ENCODE measurements at places on chromosomes 2 and 18. TPM values are rescaled to one million over a fixed set of nuclear protein-coding genes. Genes with fewer than 3 reads are reported as not detected.
A peak's percentile ranks its signal among the peaks of the same experiment; 100 is the strongest.

DNA sequence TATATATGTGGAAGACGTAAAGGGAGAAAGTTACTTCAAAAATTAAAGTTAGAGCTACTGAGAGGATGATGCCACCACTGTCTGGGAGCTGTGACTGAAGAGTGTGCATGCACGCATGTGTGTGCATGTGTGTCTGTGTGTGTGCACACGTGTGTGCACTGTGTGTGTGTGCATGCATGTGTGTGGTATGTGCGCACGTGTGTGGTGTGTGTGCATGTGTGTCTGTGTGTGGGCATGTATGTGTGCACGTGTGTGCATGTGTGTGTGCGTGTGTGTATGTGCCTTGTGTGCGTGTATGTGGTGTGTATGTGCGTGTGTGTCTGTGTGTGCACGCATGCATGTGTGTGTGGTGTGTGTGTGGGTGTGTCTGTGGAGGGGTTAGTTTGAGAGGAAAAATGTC, 473.4 kb downstream of the CMPK2 start:
- H3K27me3 ChIP-seq = no peaks in the 10 kb centered on the region
- no peak for DNase-seq
- H3K36me3 ChIP-seq = no peaks in the 10 kb centered on the region
- H3K4me3 ChIP-seq = no peak overlapping the region

DNA sequence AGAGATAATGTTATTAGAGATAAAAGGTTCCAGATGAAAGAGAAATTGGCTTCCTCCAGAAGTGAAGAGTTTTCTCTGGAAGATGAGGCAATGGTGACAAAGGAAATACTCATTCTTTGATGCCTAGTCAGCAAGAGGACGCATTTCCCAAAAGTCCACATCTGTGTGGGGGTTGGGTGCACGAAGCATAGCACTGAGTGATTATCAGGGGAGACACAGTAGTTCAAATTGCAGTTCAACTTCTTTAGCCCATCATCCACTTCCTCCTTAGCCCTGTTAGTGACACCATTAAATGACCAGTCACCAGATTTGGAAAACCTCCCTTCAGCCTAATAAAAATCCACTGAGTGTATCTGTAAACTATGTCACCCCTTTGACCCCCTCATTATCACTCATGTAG, 80.9 kb upstream of the PHLPP1 start:
- H3K36me3 ChIP-seq = no peaks in the 10 kb centered on the region
- peak overlapping the region; percentile 78 for H3K27ac ChIP-seq
- H3K4me3 ChIP-seq = no peak overlapping the region

GRCh38 chr2:43798300-43798699, 24.5 kb downstream of the DYNC2LI1 start:
- H3K4me3 ChIP-seq = no peak overlapping the region
- no peak for DNase-seq
- H3K27ac ChIP-seq = no peak overlapping the region
- H3K36me3 ChIP-seq = no peaks in the 10 kb centered on the region

- no peaks in the 10 kb centered on the region for H3K27me3 ChIP-seq
- H3K27ac ChIP-seq = peak overlapping the region; percentile 90
- no peak overlapping the region for H3K4me3 ChIP-seq
These were observed 109.7 kb upstream of the PKDCC start for GRCh38 chr2:41937921-41938708.

- H3K4me1 ChIP-seq = no peaks in the 10 kb centered on the region
- H3K4me3 ChIP-seq = no peak overlapping the region
- no peaks in the 10 kb centered on the region for H3K36me3 ChIP-seq
- H3K27ac ChIP-seq = no peak overlapping the region
These were observed 25.5 kb upstream of the YWHAQ start for GRCh38 chr2:9656270-9656766.

GRCh38 chr2:217459680-217460405, 543.0 kb downstream of the TNS1 start:
- no peak overlapping the region for H3K4me3 ChIP-seq
- DNase-seq = no peak
- H3K27me3 ChIP-seq = no peaks in the 10 kb centered on the region
- H3K27ac ChIP-seq = no peak overlapping the region
- H3K4me1 ChIP-seq = peaks cover 6% of the 10 kb centered on the region
- no peaks in the 10 kb centered on the region for H3K36me3 ChIP-seq

- H3K27ac ChIP-seq = no peak overlapping the region
- no peak for DNase-seq
- H3K36me3 ChIP-seq = no peaks in the 10 kb centered on the region
These were observed 232 bp downstream of the SNED1 start for GRCh38 chr2:240998706-240998994.

DNA sequence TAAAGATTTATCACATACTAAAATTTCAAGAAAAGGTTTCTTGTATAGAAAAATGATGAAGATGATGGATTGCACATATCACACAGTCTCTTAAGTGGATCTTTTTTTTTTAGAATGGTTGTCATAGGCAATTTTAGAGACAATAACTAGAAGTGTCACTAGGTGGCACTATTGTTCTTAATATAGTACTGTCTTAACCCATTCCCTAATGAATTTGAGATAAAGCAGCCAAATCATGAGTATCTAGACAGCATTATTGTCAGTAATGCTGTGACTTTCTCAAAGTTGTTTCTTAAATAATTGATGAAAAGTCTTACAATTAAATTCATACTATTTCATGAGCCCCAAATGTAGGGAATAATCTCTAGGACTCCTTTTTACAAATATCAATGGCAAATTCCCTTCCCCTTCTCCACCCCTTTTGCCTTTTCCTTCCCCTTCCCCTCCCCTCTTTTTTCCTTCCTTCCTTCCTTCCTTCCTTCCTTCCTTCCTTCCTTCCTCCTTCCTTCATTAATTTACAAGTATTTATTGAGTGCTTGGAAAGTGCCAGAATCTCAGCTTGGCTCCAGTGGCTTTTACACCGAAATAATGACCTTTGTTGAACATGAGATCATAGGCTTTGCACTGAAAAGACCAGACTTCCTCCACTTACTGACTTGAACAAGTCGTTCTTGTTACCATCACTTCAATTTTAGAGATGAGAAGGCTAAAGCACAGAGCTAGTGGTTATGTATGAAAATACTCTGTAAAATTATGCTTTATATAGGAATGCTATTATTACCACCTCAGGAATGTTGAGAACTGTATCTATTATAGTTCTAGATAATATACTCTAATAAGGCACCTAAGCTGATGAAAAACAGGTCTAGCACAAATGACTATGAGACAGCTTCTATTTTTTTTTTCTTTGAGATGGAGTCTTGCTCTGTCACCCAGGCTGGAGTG, 19.8 kb downstream of the MYL12B start:
- no peaks in the 10 kb centered on the region for H3K27me3 ChIP-seq
- H3K4me3 ChIP-seq = no peak overlapping the region
- H3K27ac ChIP-seq = no peak overlapping the region
- H3K4me1 ChIP-seq = no peaks in the 10 kb centered on the region
- DNase-seq = peak; percentile 78
- H3K36me3 ChIP-seq = no peaks in the 10 kb centered on the region

DNA sequence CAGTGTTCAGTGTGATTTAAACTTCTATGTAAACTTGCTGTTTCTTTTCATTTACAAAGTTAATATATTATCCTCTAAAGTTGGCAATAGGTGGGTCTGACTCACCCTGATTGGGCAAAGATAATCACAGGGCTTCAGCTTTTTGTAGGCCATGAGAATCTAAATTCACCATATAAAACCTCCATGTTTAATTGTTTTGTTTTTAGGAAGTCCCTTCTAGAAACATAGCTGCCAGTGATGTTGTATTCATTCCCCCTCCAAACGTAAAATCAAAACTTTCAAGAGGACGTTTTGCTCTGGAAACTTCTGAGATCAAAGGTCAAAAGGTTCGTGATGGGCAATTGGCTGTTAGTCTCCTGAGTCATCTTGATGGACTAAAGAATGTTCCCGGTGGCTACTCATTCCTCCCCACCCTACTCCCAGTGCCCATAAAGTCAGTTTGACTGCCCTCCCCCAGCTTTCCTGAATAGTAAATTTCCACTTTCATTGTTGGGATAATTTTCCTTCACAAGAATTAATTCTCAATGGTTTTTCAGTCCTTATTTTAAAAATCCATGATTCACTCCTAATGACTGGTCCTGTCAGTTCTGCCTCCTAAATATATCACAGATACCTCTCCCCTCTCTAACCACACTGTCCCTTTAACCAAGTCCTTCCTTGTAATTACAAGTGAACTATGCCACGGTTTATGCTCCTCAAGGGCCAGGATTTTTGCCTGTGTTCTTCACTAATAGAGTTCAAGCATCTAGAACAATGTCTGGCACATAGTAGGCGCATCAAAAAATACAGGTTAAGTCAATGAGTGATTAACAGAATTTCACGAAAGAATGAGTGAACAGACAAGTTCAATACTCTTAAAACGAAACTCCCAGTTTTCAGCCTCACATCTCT, 164.4 kb upstream of the VRK2 start:
- H3K4me1 ChIP-seq = peaks cover 22% of the 10 kb centered on the region
- H3K27me3 ChIP-seq = no peaks in the 10 kb centered on the region
- H3K27ac ChIP-seq = no peak overlapping the region
- DNase-seq = peak; percentile 27

- no peaks in the 10 kb centered on the region for H3K36me3 ChIP-seq
- peaks cover 8% of the 10 kb centered on the region for H3K4me1 ChIP-seq
- no peak overlapping the region for H3K27ac ChIP-seq
These were observed 271.6 kb upstream of the MGAT5 start for GRCh38 chr2:133982256-133982655.

The TBC1D8 gene
- total RNA-seq = 29.5 TPM

DNA sequence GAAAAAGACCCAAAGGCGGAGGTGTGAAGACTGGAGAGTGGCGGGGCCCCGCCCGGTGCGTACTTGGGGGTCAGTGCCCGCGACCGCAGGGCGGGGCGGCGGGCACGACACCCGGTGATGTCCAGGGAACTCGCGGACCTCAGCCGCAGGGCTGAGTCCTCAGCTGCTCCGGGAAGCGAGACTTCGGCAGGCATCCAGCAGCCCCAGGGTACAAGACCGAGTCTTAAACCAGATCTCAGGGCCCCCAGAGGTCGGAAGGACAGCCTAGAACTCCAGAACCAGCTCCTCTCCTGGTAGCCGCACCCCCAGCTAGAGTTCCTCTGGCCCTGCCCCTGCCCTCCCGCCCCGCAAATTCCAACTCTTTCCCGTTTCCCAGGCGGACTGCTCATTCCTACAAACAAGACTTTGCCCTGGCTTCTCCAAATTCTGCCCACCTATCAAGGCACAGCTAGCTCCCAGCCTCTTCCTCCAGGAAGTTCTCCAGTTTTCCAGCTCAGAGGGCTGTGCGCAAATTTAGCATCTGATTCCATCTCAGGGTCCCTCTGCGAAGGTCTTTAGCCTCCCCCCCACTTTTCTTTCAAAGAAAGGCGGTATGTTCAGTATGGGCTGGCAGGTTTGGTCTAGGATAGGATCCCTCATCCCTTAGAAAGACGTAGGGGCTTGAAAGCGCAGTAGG, 26.0 kb upstream of the NOTO start:
- no peaks in the 10 kb centered on the region for H3K36me3 ChIP-seq
- DNase-seq = peak; percentile 28
- peak overlapping the region; percentile 76 for H3K4me3 ChIP-seq
- H3K27ac ChIP-seq = peak overlapping the region; percentile 87
- peaks cover 28% of the 10 kb centered on the region for H3K4me1 ChIP-seq

DNA sequence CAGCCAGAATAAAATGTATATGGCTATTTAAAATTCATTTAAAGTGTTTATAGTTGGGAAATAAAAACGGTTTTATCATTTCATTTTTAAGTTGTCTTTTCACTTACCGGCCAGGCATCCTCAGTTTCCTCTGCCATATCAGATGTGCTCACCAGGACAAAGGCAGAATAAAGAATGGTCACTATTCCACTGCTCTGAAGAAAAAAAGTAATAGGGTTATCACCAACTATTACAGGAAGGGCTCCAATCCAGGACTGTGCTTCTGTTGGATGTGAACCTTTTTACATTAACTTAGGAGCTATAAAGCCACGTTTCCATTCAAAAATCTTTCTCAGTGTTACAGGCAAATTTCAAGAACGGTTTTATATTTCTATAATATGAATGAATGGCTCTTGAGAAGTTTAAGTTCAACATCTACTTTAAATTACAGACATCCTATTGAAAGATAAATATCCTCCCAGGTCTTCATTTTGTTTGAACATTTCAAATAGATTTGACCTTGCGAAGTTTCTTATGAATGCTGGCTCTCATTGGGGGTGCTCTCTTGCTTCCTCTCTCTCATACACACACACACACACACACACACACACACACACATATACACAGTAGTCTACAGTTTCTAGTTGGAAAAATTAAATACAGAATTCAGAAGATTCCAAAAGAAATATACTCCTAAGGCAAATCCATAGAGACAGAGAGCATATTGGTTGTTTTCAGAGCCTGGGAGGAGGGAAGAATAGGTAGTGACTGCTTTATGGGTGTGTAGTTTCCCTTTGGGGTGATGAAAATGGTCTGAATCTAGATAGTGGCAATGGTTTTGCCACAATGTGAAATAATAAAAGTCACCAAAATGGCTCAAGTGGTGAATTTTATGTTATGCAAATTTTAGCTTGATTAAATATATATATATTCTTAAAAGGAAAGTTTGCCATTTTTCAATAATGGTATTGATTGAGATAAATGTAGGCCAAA, 2.9 kb upstream of the SLC40A1 start:
- DNase-seq = no peak
- H3K4me1 ChIP-seq = peaks cover 39% of the 10 kb centered on the region

- no peak for DNase-seq
- H3K27me3 ChIP-seq = no peaks in the 10 kb centered on the region
- H3K4me3 ChIP-seq = no peak overlapping the region
- H3K27ac ChIP-seq = no peak overlapping the region
- H3K36me3 ChIP-seq = no peaks in the 10 kb centered on the region
These were observed 30.9 kb downstream of the ANTXR1 start for GRCh38 chr2:69043736-69044400.

The ANKZF1 gene
- 50.7 TPM for total RNA-seq

- DNase-seq = no peak
- no peak overlapping the region for H3K4me3 ChIP-seq
- H3K27me3 ChIP-seq = no peaks in the 10 kb centered on the region
- H3K4me1 ChIP-seq = peaks cover 34% of the 10 kb centered on the region
- H3K27ac ChIP-seq = no peak overlapping the region
These were observed 49.2 kb downstream of the PKDCC start for GRCh38 chr2:42096869-42097591.

The CPSF3 gene
- total RNA-seq = 95.0 TPM

The SCN2A gene
- total RNA-seq = not detected

GRCh38 chr2:73983322-73984202, 1.1 kb upstream of the TET3 start:
- peaks cover 55% of the 10 kb centered on the region for H3K4me1 ChIP-seq
- peaks cover 5% of the 10 kb centered on the region for H3K36me3 ChIP-seq
- DNase-seq = peak; percentile 96
- peak overlapping the region; percentile 99 for H3K27ac ChIP-seq
- no peaks in the 10 kb centered on the region for H3K27me3 ChIP-seq

The COL5A2 gene
- 244 TPM for total RNA-seq

The CNGA3 gene
- not detected for total RNA-seq

The HOXD11 gene
- total RNA-seq = not detected

The NEU2 gene
- not detected for total RNA-seq

Data from Caco-2 (cell line).